Stimulated activated CD4-positive, alpha-beta T cell treated with anti-CD3 and anti-CD28 coated beads, Interleukin-1b, Interleukin-23, amount 100 ng/mL, for 24 hours (primary cell): ENCODE measurements at places on chromosomes 12 and 14.

GRCh38 chr12:68374307-68374982 is 42.3 kb upstream of the MDM1 start:
- no peak for DNase-seq

GRCh38 chr12:75432924-75433323 is 42.0 kb downstream of the GLIPR1L2 start:
- no peak for DNase-seq

- no peak for DNase-seq
Observed at GRCh38 chr14:25118671-25119070, 68.7 kb upstream of the STXBP6 start.

- DNase-seq, result no peak
Observed at GRCh38 chr12:9033265-9033887, 44.0 kb downstream of the KLRG1 start.

- DNase-seq, result no peak
Observed at GRCh38 chr14:98393527-98393926, 878.5 kb downstream of the BCL11B start.

- DNase-seq, result no peak
Observed at GRCh38 chr14:54117396-54117795, 160.8 kb upstream of the BMP4 start.

- DNase-seq, result no peak
Observed at GRCh38 chr14:75551021-75551420, 27.4 kb upstream of the FLVCR2 start.

DNA sequence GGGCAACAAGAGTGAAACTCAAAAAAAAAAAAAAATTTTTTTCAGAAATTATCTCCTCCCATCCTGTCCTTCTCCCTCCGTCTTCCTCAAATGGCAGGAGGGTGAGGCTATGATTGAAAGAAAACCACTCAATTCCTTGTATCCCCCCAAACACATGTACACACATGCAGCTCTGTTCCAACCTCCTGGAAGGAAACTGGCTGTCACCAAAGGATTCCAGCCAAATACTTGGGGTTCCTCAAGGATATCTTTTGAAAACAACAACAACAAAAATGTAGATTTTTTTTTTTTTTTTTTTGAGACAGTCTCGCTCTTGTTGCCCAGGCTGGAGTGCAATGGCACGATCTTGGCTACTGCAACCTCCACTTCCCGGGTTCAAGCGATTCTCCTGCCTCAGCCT is 46.8 kb upstream of the VASH1 start:
- no peak for DNase-seq

DNA sequence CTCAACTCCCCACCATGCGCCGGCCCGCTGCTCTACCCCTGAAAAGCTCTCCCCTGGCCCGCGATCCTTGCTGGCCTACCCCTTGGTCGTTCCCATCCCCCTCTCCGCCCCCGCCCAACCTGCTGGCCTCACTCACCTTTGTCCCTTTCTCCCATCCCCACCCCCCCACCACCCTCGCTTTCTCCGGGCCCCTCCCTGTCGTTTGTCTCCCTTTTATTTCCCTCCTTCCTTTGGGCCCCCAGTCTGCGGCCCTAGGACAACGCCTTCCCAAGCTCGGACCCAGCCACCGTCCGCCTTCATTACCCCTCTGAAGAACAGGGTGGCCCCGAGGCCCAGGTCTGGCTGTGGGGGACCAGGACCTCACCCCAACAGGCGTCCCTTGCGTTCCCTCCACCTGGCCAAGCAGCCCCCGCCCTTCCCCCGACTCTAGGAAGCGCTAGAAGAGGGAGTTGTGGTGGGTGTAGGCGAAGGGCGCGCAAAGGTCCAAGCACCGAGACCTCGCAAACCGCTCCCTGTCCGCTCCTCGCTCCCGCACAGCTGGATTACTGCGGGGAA is 6.9 kb upstream of the SLC7A7 start:
- no peak for DNase-seq

DNA sequence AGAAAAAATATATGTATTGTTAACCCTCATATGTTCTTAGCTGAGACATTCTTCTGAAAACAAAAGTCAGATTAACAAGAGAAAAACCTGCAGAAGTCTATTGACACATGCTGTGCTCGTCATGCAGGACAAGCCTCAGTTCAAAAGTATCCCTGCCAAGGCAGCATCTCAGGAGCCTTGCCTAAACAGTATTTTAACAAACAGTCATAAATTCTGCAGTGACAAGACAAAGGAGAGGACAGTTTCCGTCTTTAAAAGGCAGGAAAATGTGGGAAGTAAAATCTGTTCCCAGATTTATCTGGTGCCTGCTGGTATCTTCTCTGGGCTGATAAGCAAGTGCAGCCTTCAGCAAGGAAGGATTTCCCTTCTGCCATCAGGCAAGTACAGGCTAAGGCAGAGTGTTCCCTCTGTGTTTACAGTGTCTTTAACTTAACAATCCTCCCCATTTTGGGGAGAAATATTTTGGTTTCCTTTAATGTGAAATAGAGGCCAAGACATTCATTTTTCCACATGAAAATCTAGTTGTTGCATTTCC is 480.2 kb upstream of the CCDC196 start:
- DNase-seq, result no peak

GRCh38 chr12:30959110-30959710 is 32.7 kb downstream of the TSPAN11 start:
- DNase-seq, result no peak

DNA sequence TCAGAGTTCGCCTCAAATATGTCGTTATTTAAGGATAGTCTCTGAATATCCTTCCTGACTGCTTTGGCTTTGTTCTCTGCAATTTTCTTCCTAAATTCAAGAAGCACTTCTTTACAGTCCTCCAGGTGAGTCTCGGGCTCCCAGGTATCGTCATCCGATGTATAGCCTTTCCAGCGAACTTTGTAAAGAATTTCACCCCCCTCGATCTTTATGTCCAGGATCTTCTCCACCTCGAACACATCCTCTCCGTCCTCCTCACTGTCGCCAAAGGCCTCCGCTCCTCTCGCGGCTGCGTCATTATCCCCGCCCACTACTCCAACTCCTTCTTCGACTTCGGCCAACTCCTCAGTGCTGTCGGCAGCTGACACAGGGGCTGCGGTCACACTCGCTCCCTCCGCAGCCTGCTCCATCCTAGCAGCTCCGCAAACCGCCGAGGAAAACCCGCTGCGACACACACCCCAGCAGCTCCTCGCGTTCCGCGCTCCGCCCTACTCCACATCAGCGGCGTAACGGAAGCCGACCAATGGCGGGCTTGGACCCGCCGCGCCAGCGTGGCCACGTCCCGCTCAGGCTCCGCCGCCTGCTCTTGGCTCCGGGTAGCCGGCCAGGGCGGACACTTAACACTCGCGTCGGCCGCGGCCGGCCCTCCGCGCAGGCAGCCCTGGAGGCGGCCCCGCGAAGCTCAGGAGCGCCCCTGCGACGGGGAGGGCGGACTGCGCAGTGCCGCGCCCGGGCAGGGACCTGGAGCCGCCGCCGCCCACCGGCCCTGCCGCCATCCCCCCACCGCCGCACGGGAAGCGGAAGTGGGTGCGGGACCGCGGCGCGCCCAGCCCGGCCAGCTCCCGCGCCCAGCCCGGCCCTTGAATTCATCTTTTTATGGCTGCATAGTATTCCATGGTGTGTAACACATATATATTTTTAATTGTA is 4.1 kb downstream of the CD163L1 start:
- DNase-seq, result peak; percentile 12

- no peak for DNase-seq
Observed at GRCh38 chr12:96091833-96092232, 56.4 kb upstream of the LTA4H start.

- DNase-seq, result peak; percentile 27
Observed at GRCh38 chr12:11576104-11576503, 73.4 kb upstream of the ETV6 start.

DNA sequence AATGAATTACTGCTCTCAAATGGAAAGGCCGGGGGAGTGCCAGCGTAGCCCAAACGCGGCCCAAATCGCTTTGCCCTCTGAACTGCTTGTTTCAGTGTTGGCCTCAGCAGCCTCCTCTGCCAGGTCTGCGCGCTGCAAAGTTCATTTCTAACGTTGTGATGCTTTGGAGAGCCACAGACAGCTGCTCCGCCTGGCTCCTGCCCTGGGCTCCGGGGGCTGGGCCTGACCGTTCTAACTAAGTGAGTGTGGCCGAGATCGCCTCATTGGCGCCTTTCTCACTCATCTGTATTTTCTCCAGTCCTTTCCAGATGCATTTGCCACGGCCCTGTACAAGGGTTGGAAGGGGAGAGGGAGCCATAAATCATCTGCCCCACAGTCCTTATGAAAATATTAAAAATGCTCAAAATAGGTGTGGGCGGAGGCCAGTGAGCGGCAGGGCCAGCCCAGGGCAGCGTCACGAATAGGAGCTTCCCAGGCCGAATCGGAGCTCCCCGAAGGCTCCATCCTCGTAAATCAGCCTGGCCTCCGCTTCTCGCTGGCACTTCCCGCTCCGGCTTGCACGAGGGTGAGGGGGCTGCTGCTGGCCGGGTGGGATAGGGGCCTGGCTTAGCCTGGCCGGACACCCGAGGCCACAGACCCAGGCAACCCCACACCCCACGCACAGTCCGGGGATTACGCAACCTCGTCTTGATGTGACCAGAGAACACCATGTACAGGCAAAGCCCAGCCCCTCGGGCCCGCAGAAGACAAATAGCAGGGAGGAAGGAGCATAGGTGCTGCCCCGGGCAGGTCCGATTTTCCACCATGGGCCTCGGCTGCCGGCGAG is 196.6 kb upstream of the DIO3 start:
- no peak for DNase-seq

DNA sequence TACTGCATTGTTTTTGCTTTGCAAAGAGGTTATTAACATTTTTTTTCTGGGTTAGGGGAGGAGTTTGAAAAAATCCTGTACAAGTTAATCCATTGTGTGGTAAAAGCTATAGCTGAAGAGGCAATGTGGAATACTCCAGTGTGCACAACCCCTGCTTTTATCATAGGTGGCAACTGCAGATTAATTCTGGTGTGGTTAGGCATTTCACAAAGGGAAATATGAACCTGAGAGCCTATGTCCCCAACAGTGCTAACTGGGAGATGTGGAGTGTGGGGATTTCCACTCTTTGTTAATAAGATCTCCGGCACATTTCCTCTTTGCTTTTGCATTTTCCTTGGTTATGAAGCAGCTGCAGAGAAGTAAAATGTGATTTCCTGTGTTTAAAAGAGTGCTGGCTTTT is 33.6 kb downstream of the PRORP start:
- no peak for DNase-seq

DNA sequence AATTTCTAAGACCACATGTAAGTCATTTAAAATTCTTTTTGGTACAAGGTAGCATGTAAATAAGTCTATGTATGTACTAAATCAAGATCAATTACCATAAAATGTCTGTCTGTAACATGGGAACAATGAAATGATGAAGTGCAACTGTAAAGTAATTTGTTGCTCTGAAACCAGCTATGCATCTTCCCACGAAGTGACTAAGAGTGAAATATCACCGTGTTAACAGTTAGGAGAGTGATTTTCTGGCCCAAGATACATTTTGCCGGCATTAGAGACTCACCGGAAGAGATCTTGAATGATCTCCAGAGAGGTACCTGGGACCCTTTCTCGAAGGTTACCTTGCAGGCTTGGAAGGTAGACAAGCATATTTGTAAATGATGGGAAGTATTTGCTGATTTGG is 105.8 kb downstream of the SAMD4A start:
- DNase-seq, result no peak

GRCh38 chr12:53227836-53228235 is 4.2 kb downstream of the RARG start:
- no peak for DNase-seq

GRCh38 chr14:99995700-99996356 is 69.4 kb upstream of the EVL start:
- DNase-seq, result peak; percentile 55
